ENCODE measurements at places on chromosomes 16 and 17. TPM values are rescaled to one million over a fixed set of nuclear protein-coding genes. Genes with fewer than 3 reads are reported as not detected.

TEX19 gene
- under 0.01 TPM for total RNA-seq

PLK1 gene
- total RNA-seq: 12.4 TPM

RAB34 gene
- total RNA-seq: 195 TPM

PYDC1 gene
- not detected for total RNA-seq

ATMIN gene
- 49.7 TPM for total RNA-seq

CHST5 gene
- total RNA-seq: not detected

TP53TG3 gene
- not detected for total RNA-seq

CRISPLD2 gene
- total RNA-seq: 254 TPM

TBC1D3C gene
- total RNA-seq: not detected

OTOA gene
- total RNA-seq: 0.11 TPM

SLC38A8 gene
- total RNA-seq: not detected

ADAM11 gene
- 6.3 TPM for total RNA-seq

MT1M gene
- total RNA-seq: 0.79 TPM

CD300LB gene
- not detected for total RNA-seq

AANAT gene
- not detected for total RNA-seq

KIF18B gene
- 2.4 TPM for total RNA-seq

DDX42 gene
- 55.5 TPM for total RNA-seq

SOCS7 gene
- 20.4 TPM for total RNA-seq

CEMP1 gene
- total RNA-seq: 0.79 TPM

MYH4 gene
- total RNA-seq: not detected

ZNF207 gene
- 152 TPM for total RNA-seq

DPEP1 gene
- total RNA-seq: not detected

EPX gene
- total RNA-seq: not detected

LITAFD gene
- total RNA-seq: not detected

ANKRD40CL gene
- under 0.01 TPM for total RNA-seq

ESRP2 gene
- 5.9 TPM for total RNA-seq

TERB1 gene
- total RNA-seq: 0.79 TPM

WIPF2 gene
- total RNA-seq: 7.9 TPM

GALR2 gene
- 0.22 TPM for total RNA-seq

C16orf92 gene
- total RNA-seq: not detected

C17orf100 gene
- total RNA-seq: 2.0 TPM

CACNG1 gene
- not detected for total RNA-seq

EVI2B gene
- not detected for total RNA-seq

PERCC1 gene
- total RNA-seq: not detected

HNF1B gene
- not detected for total RNA-seq

PPP1R1B gene
- 3.5 TPM for total RNA-seq

HSPB9 gene
- not detected for total RNA-seq

KRTAP2-2 gene
- not detected for total RNA-seq

GRAPL gene
- not detected for total RNA-seq

NECAB2 gene
- not detected for total RNA-seq

RPH3AL gene
- 0.79 TPM for total RNA-seq

ENO3 gene
- total RNA-seq: 8.2 TPM

SARM1 gene
- total RNA-seq: 1.8 TPM

EFTUD2 gene
- total RNA-seq: 92.3 TPM

KRT12 gene
- total RNA-seq: not detected

SLC25A10 gene
- total RNA-seq: 9.4 TPM

CSH1 gene
- total RNA-seq: not detected

SEPTIN12 gene
- not detected for total RNA-seq

SULT1A4 gene
- total RNA-seq: not detected
